Renal pelvis (tissue), 12 donors: ENCODE measurements at places on chromosomes 5 and 9. TPM values are rescaled to one million over a fixed set of nuclear protein-coding genes. Genes with fewer than 3 reads are reported as not detected.

GRCh38 chr5:119187776-119188529, 117.1 kb downstream of the DMXL1 start:
- DNase-seq = no peak

DNA sequence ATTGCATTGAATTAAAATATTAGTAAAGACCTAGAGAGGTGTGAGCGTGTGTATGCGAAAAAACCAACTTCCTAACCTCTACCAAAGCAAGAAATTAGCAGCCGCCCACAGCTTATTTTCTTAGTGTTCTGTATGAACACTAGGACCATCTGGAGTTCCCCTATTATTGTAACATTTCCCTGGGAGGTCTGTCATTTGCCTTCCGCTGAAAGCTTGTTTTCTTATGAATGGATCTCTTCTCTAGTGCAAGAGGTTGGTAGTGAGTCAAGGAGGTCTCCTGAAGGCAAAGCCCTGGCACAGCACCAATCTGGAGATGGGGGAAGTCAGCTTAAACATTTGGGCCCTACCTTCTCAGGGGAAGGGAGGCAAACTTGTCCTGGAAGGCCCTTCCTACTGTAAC, 10.8 kb downstream of the TNFSF8 start:
- DNase-seq = no peak

GRCh38 chr5:157345067-157345466, 79.1 kb downstream of the CYFIP2 start:
- DNase-seq = no peak

- DNase-seq = no peak
These were observed 161.4 kb downstream of the PAX5 start for GRCh38 chr9:36872641-36873040.

DNA sequence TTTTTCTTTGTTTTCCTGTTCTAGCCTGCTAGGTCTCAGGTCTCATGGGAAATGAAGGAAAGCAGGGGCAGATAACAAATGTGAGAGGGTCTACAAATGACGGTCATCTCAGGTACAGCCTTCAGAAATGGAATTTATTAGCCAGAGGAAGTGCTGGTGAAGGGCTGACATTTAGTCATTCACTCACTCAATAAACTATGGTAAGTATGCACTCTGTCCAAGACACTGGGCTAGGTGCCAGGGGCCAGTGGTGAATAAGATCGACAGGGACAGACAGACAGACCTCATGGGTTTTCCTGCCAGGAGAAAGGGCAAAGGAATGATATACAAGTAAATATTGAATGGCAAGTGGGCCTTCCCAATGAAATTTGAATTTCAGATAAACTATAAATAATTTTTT, 6.3 kb downstream of the PDE6A start:
- DNase-seq = no peak

DNA sequence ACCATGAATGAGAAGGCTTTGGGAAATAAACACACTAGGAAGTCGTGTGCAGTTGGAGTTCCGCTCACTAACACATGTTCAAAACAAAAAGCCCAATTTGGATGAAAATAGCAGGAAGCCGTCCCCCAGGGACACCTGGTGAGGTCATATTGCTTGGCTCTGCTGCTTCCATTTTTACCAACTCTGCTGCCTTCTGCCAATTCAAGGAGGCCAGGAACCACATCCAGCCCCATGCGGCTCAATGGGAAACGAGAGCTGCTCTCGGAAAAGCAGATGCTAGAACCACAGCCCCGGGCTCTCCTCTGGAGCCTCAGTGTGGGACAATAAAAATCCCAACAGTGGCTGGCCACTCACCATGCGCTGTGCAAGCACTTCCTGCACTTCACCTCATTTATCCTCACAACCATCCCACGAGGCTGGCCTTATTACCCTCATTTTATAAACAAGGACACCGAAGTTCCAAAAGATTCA, 13.4 kb downstream of the ADAM19 start:
- DNase-seq = no peak

DNA sequence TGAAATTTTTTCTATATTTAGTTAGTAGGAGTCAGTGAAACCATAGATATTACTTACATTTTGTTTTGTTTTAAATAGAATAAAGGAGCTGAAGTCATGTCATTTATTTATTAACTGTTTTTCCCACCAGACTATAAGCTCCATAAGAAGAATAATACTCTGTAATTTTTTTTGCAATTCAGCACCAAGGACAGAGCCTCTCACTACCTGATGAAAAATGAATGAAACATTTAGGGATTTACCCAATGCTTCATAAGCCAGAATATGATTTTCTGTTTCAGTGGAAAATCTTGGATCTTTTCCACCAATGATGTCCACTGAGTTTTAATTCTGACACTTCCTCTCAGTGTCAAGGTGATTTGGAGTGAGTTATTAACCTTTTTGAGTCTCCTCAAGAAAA, 624.9 kb upstream of the GRAMD2B start:
- DNase-seq = peak; percentile 62

GRCh38 chr5:153006681-153007080, 483.8 kb upstream of the GRIA1 start:
- DNase-seq = no peak

GRCh38 chr5:73770172-73771025, 144.4 kb downstream of the ARHGEF28 start:
- DNase-seq = no peak

GRCh38 chr9:99666571-99666970, 155.1 kb upstream of the NR4A3 start:
- no peak for DNase-seq

GRCh38 chr5:143207563-143208364, 195.7 kb downstream of the NR3C1 start:
- DNase-seq = no peak

MCIDAS gene
- polyA plus RNA-seq = 0.92 TPM

SLC6A19 gene
- 71.8 TPM for polyA plus RNA-seq

FGFR4 gene
- 87.4 TPM for polyA plus RNA-seq

NR5A1 gene
- polyA plus RNA-seq = 0.34 TPM

RANBP17 gene
- 15.7 TPM for polyA plus RNA-seq

TAF1L gene
- polyA plus RNA-seq = 0.13 TPM

DAB2 gene
- polyA plus RNA-seq = 235 TPM

CEP78 gene
- 37.3 TPM for polyA plus RNA-seq
